ENCODE measurements at places on chromosomes 6 and 20.

DNA sequence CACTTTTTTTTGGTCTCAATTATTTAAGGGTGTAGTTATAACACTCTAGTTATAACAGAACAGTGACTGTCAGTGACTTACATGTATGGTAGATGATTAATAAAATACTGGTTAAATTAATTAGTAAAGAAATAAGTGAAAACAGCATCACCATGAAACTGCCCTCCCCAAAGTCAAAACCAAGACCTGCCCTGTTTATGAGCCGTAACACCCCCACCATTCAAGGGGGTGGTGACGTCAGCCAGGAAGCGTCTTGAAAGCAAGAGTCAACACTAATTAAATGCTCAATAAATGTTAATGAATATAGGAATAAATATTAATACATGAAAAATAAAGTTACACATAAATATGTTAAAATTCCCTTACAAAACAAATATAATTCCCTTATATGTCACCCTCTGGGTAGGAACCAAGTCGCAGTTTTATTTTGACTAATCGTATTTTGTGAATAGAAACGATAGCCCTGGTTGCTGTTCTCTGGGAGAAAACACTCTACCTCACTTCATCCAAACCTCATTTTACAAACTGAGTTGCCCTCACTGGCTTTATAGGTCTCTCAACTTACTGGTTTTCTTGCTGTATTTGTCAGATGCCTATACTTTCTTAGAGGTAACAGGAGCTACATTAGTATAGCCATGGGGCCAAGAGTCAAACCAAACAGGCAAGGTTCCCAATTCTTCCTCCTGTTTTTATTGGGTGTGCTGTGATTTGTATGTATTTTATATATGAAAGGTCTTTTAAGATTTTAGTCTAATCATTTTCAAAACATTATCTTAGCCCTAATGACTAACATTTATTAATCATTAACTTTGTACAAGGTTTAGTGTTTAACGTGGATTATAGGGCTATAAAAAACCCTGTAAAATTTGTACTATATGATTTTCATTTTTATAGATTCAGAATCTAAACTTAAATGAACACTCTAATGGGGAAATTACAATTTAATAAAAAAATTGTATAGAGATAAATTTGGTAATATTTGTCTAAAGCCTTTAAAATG lies 227.9 kb upstream of the IRAK1BP1 start:
- no peak for DNase-seq

DNA sequence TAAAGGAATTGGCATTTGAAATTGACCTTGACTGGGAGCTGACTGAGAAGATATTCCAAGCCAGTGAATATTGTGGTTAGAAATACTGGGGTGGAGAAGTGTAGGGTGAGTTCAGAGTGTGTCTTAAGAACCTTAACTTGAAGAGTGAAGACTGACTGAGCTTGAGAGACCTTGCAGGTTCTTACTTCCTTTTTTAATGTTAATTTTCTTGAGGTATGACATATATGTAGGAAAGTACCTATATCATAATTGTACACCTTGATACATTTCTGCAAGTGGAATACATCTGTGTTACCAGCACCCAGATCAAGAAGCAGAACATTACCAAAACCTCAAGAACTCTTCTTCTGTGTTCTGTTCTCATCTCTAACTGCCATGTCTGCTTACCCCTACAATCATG lies 11.0 kb downstream of the DHX35 start:
- no peak for DNase-seq

- no peak for DNase-seq
These were observed 74.0 kb upstream of the GLP1R start for GRCh38 chr6:38974389-38975151.

DNA sequence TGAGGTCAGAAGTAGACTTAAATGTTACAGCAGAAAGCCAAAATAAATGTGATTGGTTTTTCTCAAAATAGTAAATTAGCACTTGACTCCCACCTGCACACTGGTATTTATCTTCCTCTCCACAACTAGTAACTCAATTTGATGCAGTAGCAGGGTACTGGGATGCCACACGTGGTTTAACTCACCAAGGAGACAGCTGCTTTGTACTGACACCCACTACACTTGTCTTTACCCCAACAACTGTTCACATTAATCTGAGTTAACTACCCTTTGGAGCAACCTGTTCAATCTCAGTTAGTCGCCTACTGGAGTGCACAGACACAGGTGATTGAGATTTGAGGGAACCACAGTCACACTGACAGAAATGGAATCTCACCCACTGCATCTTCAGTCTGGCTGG lies 242.1 kb downstream of the PRKN start:
- no peak for DNase-seq

DNA sequence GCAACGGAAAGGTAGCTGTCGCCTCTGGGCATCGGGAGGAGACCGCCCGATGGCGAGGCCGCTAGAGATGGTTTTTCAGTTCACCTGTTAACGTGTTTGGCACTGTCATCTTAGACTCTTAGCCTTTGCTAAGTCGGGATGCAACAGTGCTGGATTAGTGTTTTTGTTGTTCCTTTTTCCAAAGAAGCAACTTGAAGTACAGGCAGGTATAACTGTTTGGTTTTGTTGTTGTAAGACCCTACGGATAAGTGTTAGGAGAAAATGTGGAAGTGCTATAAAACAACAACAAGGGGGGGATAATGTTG lies 723 bp downstream of the MANEA start:
- DNase-seq = no peak

DNA sequence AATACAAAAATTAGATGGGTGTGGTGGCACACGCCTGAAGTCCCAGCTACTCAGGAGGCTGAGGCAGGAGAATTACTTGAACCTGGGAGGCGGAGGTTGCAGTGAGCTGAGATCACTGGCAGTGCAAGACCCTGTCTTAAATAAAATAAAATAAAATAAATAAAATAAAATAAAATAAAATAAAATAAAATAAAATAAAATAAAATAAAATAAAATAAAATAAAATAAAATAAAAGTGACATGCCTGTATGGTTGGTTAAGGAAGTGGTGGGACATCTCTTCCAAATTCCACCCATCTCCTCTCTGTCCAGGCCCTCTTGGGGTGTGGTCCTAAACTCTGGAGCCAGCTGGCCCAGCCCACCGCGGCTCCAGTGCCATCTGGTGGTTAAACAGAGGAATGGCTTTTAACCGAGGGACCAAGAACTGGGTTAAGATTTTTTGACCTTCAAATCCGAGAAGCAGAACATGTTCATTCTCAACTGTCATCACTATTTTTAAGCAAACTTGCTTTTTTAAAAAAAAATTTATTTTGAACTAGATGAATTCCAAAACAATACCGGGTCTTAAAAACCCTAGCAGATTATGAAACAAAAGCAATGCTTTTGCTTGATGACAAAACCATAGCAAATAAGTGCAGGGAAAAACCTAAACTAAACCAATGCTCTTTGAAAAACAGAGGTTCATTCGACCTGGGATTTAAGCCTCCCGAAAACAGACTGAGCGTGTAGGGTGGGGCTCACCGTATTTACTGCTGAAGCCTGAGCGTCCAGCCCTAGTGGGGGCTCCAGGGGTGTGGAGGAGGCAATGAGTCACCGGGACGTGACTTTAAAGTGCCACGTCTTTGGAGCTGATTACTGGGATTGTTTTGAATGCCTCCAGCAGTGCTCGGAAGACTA lies 68.8 kb downstream of the CDC5L start:
- DNase-seq = no peak

DNA sequence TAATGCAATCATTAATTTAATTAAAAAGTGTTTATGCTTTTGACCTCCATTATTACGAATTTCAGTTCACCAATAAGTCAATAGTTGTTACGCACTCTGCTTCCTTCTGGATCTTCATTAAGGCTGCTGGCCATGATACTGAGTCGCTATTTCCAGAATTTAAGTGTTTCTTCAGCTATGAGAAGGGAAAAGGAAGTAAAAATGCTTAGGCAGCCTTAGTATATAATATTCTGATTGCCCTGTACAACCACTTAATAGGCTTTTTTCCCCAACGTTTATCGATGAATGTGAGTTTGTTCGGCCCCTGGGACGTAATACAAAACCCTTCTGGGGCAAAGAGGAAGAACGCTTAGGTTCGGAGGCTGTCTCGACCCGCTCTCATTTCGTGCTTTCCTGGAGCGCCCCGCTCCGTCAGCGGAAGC lies 644 bp downstream of the OARD1 start:
- DNase-seq = no peak

GRCh38 chr20:58982406-58983114 lies 1.5 kb downstream of the NELFCD start:
- no peak for DNase-seq

GRCh38 chr6:34993213-34993612 lies 104.2 kb downstream of the ANKS1A start:
- no peak for DNase-seq

DNA sequence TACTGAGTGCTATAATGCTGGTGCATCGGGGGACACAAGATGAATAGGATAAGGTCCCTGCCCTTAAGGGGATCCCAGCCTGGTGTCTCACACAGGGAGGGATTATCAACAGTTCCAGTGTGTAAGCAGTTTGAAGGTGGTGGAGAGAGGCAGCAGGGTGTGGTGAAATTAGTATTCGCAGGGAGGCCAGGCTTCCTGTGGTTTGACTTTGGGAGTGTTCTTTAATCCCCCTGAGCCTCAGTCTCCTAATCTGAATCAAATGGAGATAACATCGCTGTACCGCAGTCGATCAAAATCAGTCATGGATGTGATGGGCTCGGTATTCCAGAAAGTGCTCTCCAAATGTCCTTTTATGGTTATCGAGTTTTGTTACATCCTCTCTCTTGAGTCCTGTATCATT lies 288.1 kb upstream of the SUPT3H start:
- DNase-seq = no peak

GRCh38 chr6:124479991-124480430 lies 482.2 kb upstream of the RNF217 start:
- no peak for DNase-seq

DNA sequence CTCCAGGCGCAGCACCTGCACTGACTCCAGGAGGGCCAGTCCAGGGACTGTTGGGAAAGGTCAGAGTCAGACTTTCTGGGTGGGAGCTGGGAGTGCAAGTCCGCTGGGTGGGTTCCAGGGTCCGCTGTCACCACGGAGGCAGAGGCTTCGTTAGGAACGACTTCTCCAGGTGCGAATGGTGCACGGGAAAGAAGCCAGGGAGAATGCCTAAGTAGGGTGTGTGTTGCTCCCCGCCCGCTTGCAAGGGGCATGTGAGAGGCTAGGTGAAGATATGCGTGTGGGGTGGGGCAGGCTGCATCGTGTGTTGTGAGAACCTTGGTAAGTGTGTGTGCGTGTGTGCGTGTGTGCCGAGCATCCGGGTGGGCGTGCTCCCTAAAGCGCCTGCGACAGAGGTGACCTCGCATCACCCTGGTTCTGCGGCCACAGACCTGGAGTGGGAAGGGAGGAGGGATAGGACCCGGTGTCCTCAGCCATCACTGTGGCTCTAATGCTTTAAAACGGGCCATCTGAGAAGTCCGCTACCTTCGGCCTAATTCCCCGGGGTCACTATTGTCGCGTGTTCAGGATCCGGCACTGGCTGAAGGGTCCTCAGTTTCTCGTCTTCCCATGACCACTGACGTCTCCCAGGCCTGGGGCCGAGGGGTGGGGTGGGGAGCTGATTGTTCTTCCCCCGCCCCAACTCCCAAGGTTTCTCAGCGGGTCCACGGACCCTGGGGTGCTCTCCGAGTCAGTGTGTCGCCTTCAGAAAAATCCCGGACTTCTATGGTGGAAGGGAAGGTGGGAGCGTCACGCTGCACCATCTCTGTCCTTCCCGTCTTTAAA lies 6.1 kb downstream of the SLC32A1 start:
- no peak for DNase-seq

- no peak for DNase-seq
These were observed 42.7 kb downstream of the BCAS1 start for GRCh38 chr20:54027704-54028103.

GRCh38 chr6:84003131-84003530 lies 30.4 kb upstream of the MRAP2 start:
- no peak for DNase-seq

DNA sequence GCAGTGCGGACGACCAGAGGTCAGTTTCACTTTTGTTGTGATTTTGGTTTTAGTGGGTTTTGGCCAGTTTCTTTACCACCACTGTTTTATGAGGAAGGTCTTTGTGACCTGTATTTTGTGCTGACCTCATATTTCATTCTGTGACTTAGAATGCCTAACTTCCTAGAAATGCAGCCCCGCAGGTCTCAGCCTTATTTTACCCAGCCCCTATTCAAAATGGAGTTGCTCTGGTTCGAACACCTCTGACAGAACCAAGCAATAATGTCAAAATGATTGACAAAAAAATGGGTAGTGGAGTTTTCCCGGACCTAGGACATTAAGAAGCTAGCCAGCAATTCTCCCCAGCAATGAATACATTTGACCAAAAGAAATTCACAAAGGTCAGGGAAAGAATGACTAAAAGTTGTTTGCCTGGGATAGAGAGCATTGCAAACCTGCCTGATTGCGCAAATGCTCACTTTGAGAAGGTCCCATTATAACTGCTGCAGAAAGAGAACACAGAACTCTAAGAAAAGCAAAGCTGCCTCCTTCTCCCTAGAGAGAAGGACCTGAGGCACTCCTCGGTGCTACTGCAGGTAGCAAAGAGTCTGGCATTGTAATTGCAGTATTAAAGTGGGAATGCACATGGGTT lies 288.8 kb downstream of the ADGB start:
- DNase-seq = no peak

DNA sequence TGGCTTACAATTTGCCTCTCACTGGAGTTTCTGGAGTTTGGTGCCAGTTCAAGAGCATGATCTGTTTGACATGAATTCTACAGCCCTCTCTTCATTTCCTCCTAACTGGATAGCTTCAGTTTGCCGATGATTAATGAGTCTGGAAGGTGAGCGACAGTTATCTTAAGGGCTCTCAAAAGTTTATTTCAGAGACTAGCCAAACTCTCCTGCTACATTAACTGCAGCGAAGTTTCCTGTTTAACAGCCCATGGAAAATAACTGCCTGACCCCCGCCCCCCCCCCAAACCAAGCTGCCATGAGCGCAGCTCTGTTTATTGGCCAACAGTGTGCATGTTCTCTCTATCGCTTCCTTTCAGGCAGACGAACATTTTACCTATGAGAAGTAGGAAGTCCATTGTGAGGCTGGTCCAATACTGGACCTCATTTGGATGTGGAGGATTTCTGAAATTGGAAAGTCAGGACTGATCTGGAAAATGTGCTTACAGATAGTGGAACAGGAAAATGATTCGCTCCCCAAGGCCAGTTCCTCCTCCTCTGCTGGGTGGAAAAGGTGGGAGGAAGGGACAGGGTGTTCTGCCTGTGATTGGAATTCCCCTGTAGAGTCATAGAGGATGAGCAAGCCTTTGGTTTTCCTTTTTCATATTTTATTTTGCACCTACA lies 522.2 kb upstream of the JAG1 start:
- DNase-seq = no peak

GRCh38 chr6:130934848-130935585 lies 107.8 kb downstream of the SMLR1 start:
- DNase-seq = no peak

- no peak for DNase-seq
These were observed 84.0 kb downstream of the HFE start for GRCh38 chr6:26170951-26171841.
